ENCODE measurements at places on chromosomes 2 and 18. TPM values are rescaled to one million over a fixed set of nuclear protein-coding genes. Genes with fewer than 3 reads are reported as not detected.

Gene ANKRD53
- total RNA-seq = not detected

Gene CFAP65
- total RNA-seq = not detected

Gene CRYGC
- not detected for total RNA-seq

Gene GKN2
- not detected for total RNA-seq

Gene UGT1A4
- total RNA-seq = not detected

Gene NEU2
- total RNA-seq = not detected

Gene POTEE
- total RNA-seq = 1.6 TPM

GRCh38 chr2:154978710-154979109, 280.2 kb downstream of the KCNJ3 start:
- no peak for DNase-seq
- no peaks in the 10 kb centered on the region for H3K4me1 ChIP-seq
- H3K36me3 ChIP-seq = no peaks in the 10 kb centered on the region
- H3K4me3 ChIP-seq = no peak overlapping the region
- no peak overlapping the region for H3K27ac ChIP-seq

DNA sequence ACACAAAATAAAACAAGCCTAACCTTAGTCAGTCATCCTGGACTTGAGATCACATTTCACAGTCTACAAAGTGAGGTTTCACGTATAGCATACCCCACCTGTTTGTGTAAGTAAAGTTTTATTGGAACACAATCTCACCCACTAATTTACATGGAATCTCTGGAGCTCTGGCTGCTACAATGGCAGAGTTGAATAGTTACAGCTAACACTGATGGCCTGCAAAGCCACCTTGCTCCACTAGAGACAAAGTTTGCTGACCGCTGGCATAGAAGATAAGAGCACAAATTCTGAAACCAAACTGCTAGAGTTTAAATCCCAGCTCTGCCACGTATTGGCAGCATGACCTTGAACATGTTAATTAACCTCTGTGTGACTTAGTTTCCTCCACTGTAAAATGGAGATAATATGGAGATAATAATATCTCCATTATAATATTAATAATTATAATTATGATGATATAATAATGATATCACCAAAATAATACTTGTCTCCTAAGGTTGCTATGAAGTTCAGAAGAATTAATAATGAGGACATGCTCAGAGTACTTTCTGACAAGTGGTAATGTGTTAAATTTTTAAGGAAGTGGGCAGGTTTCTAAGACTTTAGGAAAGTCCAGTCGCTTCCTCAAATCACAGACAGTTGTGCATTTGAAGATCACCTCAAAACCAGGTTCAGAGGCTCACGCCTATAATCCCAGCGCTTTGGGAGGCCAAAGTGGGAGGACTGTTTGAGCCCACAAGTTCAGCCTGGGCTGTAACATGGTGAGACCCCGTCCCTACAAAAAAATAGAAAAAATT, 204.6 kb downstream of the SH3RF3 start:
- H3K27ac ChIP-seq = no peak overlapping the region
- H3K4me1 ChIP-seq = peaks cover 26% of the 10 kb centered on the region
- DNase-seq = peak; percentile 20
- H3K4me3 ChIP-seq = no peak overlapping the region
- H3K36me3 ChIP-seq = peaks cover 5% of the 10 kb centered on the region

DNA sequence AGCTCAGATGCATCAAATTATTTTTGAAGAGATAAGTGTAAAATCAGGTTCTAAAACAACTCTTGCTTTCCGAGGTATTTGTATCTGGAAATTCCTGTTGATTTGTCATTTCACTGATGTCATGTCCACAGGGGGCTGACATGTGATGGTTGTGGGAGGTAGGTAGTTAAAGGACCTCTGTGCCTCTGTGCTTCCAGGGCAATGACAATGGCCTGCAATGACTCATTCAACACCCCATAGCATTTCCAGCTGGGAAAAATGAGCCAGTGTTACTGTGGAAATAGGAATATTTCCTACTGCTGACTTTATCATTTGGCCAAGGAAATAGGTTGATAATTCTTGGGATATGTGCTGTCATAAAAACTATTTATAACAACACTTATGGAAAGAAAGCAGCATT, 86.2 kb upstream of the CCDC195 start:
- H3K27me3 ChIP-seq = no peaks in the 10 kb centered on the region
- peaks cover 43% of the 10 kb centered on the region for H3K36me3 ChIP-seq
- no peak for DNase-seq

DNA sequence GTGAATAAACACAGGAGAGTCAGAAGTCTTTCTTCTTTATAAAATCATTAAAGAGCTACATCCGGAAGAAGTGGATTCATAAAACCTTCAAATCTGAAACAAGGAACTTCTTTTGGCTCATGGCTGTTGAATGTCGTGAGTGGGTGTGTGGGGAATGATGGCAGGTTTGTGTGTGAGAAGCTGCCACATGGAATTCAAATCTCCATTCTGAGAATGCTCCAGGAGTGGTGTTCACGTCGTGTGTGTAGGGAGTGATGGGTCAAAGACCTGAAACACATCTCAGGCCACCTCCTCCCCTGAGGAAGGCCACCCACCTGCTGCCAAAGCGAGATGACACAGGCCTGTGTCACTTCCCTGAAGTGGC, 28.9 kb downstream of the FAM228A start:
- H3K27me3 ChIP-seq = no peaks in the 10 kb centered on the region
- peaks cover 9% of the 10 kb centered on the region for H3K36me3 ChIP-seq
- H3K4me3 ChIP-seq = no peak overlapping the region
- H3K27ac ChIP-seq = no peak overlapping the region

DNA sequence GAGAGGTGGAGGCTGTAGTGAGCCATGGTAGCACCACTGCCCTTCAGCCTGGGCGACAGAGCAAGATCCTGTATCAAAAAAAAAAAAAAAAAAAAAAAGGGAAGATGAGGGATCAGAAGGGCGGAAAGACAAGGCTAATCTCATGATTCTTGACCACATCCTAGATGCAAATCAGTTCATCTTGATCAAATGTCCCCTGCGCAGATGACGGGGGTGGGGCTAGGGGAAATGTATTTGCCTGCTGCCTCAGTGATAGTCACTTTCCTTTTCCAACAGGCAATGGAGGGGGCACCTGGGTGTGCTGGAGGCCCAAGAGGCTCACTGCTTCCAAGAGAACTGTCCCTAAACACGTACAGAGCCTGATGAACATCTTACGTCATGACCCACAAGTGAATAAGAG, 3.7 kb upstream of the EMILIN2 start:
- no peaks in the 10 kb centered on the region for H3K36me3 ChIP-seq
- DNase-seq = no peak
- H3K4me1 ChIP-seq = peaks cover 17% of the 10 kb centered on the region
- H3K4me3 ChIP-seq = no peak overlapping the region
- no peak overlapping the region for H3K27ac ChIP-seq
- peaks cover 23% of the 10 kb centered on the region for H3K27me3 ChIP-seq

- H3K4me1 ChIP-seq = no peaks in the 10 kb centered on the region
- H3K36me3 ChIP-seq = no peaks in the 10 kb centered on the region
- peaks cover 22% of the 10 kb centered on the region for H3K27me3 ChIP-seq
- no peak overlapping the region for H3K27ac ChIP-seq
- H3K4me3 ChIP-seq = no peak overlapping the region
These were observed 38.3 kb downstream of the CRYGD start for GRCh38 chr2:208086029-208086428.

- no peaks in the 10 kb centered on the region for H3K4me1 ChIP-seq
- no peaks in the 10 kb centered on the region for H3K36me3 ChIP-seq
- DNase-seq = no peak
- no peak overlapping the region for H3K27ac ChIP-seq
These were observed 113.3 kb downstream of the SCG2 start for GRCh38 chr2:223488814-223489213.

GRCh38 chr2:62145478-62146100, 50.3 kb upstream of the B3GNT2 start:
- H3K4me3 ChIP-seq = no peak overlapping the region
- no peaks in the 10 kb centered on the region for H3K4me1 ChIP-seq
- no peaks in the 10 kb centered on the region for H3K36me3 ChIP-seq
- no peak for DNase-seq
- no peak overlapping the region for H3K27ac ChIP-seq
- no peaks in the 10 kb centered on the region for H3K27me3 ChIP-seq

DNA sequence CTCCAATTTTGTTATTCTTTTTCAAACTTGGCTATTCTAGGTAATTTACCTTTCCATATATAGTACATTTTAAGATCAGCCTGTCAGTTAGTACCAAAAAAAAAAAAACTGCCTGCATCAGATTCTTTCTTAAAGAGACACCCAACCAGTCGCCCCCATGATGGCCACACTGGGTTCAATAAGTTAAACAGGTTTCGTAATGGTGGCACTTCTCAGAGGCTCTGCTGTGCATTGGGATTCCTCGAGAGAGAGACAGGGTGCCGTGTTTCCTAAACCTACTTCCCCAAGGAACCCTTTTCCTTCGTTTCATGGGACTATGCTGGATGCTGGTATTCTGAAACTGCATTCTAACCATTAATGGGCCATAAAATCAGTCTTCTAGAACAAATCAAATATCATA, 37.4 kb downstream of the MYO7B start:
- H3K36me3 ChIP-seq = no peaks in the 10 kb centered on the region
- H3K4me3 ChIP-seq = no peak overlapping the region
- H3K27me3 ChIP-seq = peaks cover 16% of the 10 kb centered on the region
- no peak overlapping the region for H3K27ac ChIP-seq
- no peak for DNase-seq

- DNase-seq = no peak
- peaks cover 7% of the 10 kb centered on the region for H3K27me3 ChIP-seq
- no peak overlapping the region for H3K4me3 ChIP-seq
These were observed 64.1 kb upstream of the ZNF532 start for GRCh38 chr18:58800582-58800981.

Measured in natural killer cell treated with Interleukin-12 subunit alpha and Interleukin-12 subunit beta and Interleukin-15 and Interleukin-18, amount 100 ng/mL, for 72 hours (primary cell).